Stimulated activated CD8-positive, alpha-beta memory T cell treated with anti-CD3 and anti-CD28 coated beads, Interleukin-4, amount 100 ng/mL, for 1 hour (primary cell): ENCODE measurements at places on chromosomes 4 and X.

DNA sequence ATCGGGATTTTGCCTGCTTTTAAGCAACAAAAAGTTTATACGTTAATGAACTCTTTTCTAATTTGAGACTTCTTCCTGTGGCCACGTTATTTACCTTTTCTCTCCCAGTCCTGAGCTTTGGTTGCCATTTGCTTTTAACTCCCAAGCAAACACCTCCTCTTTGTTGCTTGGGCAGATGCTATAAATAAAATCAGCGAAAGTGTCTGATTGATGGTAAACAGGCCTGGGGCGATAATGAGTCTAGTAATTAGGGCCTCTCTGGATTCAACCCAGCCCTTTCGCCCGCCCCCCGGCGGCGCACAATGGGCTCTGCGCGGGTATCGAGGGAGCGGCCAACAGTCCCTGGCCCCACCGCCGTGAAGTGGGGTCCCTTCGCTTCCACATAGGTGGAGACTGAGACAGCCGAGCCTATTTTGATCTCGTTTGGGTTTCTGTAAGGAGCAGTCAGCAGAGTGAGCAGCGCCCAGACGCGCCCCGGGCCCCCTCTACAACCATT lies 790 bp downstream of the CLGN start:
- DNase-seq, result no peak

DNA sequence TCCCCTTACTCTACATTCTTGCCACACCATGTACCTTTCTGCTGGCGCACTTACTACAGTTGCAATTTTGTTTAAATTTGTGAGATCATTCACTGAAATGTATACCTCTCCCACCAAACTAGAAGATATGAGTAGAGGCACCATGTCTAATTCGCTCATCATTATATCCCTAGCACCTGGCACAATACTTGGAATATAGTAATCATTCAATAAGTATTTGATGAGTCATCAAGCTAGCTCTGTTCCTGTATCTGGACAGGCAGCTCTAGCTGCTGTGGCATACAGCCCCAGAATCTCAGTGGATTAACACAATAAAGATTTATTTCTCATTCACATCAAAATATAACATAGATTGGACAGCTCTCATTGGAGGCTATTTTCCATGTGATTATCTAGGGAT lies 245.9 kb downstream of the IDS start:
- DNase-seq, result no peak

DNA sequence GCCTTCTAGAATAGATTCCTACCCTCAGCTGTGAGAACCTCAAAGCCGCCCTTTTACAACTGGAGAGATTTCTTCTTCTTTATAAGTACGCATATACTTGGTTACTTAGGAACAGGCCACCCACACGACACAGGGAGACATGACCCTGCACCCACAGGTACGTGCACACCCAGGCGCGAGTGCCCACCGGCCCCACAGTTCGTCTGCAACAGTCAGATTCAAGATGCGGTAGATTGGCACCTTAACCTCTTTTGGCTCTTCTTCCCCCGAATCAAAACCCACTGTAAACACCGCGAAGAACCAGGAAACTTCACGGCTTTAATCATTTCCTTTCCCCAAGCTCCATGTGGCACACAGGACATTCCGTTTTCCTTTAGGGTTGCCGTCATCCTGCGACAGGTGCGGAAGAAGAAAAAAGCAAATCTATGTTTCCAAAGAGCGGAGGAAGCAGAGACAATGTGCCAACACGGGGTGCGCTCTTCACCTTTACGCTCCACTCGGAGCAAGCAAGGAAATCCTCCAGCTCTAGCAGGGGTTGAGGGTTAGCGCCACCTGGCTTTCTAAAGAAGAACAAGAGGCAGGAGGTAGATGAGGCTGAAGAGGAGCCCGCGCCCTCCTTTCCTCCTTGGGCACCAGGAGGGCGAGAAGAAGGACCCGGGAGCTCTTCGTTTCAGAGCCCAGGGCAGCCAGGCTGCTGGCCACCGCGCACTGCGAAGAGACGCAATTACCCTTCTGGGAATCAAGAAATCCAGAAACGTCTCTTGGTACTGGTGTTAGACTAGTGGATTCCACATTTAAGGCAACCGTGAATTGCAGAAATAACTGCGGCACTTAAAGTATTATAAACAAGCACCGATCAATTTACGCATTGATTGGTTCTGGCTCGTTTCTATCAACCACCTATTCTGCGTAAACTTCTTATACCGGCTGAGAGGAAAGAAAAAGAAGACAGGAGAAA lies 35.7 kb downstream of the HAND2 start:
- no peak for DNase-seq

GRCh38 chr4:139587446-139587845 lies 31.4 kb upstream of the SETD7 start:
- no peak for DNase-seq

- no peak for DNase-seq
Observed at GRCh38 chrX:50097071-50097470, 103.7 kb downstream of the AKAP4 start.

- no peak for DNase-seq
Observed at GRCh38 chr4:32025851-32026459, 1305.8 kb downstream of the PCDH7 start.

GRCh38 chr4:73844345-73844744 lies 7.9 kb downstream of the CXCL6 start:
- DNase-seq, result no peak

DNA sequence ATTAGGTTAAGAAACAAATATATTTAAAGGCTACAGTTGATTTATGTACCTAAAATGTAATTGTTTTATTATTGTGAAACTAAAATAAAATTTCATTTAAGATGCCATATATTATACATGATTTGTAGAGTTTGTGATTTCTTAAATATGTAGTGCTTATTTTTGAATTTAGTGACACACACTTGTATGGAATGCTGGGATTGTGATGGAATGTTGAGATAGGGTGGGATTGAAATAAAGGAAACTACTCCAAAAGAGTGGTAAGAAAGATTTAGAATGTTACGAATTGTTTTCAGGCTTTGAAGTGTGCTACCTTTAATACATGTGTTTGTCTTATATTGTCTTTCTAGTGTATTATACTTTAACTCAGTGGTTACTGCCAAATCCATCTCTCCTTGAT lies 330.3 kb upstream of the PITX2 start:
- no peak for DNase-seq

DNA sequence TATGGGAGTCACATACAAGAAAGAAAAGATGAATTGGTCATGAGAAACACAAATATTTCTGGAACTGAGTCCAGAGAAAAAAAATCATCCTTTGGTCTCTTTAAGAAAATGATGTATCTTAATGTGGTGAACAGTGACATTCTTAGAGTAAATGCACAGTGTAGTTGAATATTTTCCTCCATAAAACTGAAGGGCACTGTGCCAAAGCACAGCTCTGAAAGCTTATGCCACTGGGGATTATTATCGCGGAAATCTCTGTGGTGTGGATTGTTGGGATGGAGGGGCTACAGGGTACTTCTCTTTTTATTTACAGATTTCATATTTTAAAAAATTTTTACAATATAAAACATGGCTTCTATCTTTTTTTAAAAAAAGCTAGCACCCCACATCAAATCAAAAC lies 908.1 kb downstream of the CCSER1 start:
- DNase-seq, result no peak

DNA sequence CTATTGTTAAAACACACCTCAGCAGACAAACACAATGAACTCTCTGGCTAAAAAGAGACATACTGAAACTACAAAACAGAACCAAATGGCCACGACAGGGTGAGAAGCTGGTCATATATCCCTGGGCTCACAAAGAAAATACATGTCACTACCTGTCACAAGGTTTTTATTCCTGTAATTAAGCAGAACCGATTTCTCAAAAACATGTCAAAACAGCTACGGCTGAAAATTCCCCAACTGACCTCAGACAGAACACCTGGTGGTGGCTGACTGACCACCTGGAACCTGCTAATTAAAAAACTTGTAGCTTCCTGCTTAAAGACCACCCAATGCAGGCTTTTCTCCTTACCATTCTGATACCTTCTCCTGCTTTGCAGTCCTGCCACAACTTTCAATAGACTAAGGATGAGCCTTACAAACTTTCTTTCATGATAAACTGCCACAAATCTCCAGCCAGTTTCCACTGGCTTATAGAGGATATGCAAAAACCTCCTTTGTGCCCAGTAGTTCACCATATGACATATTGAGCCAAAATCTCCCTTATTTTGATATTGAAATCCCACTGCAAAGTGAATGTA lies 571.9 kb downstream of the SPOCK3 start:
- no peak for DNase-seq
